Stromal cell of bone marrow (primary cell): ENCODE measurements at places on chromosomes 5 and 9.

DNA sequence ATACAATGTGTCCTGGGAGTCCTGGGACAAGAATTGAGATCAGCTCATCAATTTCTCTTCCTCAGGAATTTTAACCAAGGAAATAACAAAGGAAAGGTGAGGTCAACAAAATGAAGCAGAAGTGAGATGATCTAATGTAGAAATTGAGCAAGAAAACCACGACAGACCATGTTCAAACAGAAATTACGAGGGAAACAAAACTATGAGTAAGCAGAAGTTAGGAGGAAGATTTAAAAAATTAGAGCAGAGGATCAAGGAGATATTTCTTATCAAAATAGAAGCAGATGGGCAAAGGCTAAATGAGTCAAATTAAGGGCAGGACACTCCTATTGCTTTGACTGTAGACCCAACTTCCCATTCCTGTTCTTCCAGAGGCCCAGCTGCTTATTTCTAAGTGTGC is 97.4 kb downstream of the HINT1 start:
- no peak for DNase-seq

DNA sequence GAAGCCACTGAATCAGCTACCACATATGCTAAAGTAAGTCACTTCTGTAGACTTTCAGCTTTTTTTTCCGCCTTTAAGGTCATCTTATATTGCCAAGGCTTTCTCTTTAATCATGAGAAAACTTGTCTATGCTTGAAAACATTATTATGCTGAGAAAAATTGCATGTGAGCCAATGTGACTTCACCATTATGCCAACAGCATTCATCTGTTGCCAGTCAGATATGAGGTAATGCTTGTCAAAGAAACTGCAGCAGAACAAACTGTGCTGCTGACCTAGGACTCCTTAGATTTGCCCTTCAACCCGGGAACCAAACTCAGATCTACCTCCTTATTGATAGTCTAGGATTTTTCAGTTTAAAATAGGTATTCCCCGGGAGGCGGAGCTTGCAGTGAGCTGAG is 34.3 kb downstream of the SLC44A1 start:
- no peak for DNase-seq

GRCh38 chr5:314676-315487 is 6.6 kb upstream of the AHRR start:
- no peak for DNase-seq

DNA sequence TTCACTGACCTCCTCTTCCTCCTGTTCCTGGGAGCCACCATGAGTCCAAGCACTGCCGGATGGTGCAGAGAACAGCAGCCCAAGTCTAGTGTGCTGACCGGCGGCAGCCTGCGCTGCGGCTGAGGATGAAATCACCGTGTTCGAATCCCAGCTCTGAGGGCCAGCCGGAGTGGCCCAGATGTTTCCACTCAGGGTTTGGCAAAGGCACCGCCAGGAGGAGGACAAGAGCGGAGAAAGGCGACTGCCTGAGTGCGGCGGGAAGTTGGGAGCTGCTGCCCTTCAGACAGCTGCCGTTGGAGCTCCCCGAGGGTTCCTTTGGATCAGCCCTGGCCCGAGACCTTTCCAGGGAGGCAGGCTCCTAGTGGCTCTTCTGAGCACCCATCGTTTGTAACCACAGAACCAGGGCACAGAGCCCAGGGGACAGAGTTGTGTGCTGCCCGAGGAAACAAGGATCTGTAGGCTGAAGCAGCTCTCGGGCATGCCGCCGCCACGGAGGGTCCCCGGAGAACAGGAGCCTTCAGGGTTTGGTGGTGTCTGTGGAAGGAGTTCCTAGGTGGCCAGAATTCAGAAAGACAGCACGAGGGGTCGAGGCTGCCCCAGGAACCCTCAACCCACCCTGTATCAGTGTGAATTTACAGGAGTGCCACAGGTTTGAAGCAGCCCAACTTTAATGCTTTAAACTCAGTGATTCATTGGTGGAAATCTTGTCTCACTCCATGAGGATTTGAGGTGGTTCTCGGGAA is 115.6 kb upstream of the COL5A1 start:
- DNase-seq = no peak

DNA sequence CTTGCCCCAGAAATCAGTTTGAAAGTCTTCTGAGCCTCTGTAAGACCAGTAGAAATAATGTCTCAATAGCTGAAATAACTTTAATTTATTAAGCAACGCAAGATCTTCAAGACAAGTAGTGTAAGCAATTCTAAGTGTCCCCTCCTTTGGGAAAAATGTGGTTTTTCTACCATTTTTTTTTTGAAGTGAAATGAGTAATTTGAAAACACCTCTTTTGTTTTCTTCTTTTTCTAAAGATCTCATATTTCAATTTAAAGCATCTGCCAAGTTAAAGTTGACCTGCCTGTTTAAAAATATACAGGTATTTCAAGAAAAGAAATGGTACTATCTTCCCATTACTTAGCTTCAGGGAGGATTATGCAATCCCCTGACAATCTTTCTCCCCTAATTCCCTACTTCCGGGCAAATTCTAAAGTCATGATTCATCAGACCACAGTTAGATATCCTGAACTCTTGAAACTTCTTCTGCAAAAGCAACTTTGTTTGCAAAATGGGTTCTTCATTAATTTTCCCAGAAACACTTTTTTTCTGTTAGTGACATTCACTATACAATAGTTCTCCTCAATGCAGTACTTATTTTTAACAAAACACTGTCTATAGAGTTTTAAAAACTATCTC is 7.8 kb upstream of the ANXA1 start:
- peak; percentile 71 for DNase-seq

GRCh38 chr5:122501089-122501435 is 189.0 kb downstream of the SNCAIP start:
- peak; percentile 90 for DNase-seq

DNA sequence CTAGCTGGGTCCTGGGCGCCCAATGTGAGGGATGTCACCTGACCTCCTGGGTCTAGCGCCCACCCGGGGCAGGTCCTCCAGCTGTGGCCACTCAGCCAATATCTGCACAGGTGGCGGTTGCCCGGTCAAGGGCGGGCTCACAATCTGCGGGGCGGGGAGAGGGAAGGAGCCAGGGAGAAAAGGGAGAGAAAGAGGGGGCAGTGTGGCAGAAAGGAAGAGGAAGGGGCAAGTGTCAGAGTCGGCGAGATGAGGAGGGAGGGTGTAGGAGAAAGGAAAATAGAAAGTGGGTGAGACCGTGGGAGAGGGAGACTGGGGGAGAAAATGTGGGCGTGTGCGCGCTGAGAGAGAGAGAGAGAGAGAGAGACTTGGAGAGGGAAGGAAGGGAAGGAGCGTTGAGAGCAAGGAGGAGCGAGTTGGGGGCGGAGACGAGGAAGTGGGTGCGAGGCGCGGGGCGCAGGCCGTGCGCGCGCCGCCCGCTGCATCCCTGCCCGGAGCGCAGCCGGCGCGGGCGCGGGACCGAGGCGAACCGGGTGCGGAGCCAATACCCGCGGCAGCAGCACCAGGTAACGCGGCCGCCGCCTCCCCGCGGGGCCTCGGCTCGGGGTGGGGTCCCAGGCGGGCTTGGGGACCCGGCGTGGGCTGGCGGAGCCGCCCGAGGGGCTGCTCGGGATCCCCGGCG is at the start of gene HRH2:
TSS of gene HRH2 (plus strand) at position 479 of the 679 bp plus-strand sequence. CDS start 25,163 bp downstream, outside the sequence.
- DNase-seq = no peak

DNA sequence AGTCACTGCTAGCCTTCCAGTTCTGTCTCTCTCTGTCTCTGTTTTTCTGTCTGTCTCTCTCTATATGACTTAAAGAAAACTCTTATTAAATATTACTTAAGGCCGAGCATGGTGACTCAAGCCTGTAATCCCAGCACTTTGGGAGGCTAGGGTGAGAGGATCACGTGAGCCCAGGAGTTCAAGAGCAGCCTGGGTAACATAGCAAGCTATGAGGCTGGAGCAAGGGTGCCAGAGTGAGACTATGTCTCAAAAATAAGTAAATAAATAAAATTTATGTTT is 1.7 kb upstream of the GBGT1 start:
- DNase-seq = no peak

GRCh38 chr9:33677506-33677809 is 117.9 kb upstream of the PRSS3 start:
- DNase-seq = no peak

GRCh38 chr5:10632110-10632761 is 68.4 kb downstream of the ANKRD33B start:
- DNase-seq = no peak

DNA sequence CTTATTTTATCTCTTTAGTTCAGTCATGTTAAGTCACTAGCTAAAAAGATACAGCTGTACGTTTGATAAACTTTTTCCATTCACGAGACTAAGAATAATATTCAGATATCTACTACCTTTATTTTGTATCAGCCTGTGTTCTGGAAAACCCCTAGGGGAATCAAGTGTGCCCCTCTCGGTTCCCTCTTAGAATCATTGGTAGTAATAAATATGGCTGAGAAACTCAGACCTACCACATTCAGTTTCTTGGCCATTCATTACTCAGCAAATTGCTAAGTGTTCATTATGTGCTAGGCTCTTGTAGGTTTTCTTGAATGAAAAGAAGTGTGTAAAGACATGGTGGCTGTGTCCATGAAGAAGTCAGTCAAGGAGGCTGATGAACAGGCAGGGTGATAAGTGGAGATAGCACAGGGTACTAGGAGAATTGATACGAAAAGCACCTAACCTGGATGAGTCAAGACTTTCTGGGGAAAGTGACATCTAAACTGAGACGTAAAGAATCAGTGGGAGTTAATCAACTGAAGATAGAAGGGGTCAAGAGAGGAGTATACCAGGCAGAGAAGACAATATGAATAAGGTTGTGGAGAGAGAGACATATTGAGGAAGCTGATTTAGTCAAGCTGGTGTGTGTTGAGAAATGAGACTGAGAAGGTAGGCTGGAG is 86.2 kb downstream of the CSNK1G3 start:
- no peak for DNase-seq

DNA sequence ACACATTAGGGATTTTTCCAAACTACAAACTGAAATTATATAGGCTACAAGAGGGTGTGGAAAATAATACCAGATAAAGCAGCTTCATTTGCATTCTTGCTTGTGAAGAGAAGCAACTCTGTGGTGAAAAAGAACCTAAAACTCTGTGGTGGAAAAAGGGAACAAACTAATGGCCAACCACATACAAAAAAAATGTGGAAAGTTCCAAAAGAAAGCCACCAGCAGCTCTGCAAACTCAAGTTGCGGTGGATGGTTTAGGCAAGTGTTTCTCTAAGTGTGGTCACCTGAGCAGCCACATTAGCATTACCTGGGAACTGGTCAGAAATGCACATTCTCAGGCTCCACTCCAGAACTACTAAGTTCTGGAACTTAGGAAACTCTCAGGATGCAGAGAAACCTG is 586.4 kb downstream of the ACTL7B start:
- DNase-seq = no peak

DNA sequence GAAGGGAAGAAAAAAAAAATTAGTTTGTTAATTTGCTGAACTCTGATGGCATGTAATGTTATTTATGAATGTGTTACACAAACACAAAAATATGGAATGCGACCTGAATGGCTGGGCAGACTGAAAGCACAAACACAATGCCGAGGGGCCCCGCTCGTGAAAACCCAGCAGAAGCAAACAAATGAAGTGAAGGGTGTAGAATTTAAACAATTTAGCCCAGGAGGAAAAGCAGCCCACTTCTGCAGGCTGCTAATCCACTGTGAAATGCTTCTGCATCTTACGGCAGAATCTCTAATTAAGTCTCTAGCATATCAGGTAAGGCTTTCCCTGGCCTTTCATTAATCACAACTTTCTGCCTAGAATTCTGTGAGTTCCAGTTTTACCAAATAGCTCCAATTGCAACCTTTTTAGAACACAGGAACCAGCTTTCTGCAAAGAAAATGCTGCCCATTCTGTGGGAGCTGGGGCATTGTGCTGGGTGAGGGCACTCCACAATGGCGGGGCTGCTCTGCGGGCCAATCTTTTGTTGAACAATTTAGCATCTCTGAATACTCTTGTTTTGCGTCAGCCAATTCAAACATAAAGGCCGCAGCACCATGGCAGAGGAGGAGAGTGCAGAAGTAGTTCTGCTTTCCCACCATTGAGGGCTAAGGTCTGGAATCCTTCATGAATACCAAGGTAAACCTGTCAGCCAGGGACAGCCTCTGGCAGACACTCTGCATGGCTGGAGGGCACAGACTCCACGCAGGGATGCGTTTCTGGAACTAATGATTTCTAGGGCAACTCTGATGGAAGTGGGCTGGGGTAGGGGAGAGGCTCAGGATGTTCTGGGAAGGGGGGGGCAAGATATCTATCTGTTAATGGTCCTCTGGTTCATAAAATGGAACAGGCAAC is 66.4 kb downstream of the PTCH1 start:
- DNase-seq = no peak

- no peak for DNase-seq
Measured at GRCh38 chr5:91225848-91226686, 157.1 kb downstream of the ARRDC3 start.

DNA sequence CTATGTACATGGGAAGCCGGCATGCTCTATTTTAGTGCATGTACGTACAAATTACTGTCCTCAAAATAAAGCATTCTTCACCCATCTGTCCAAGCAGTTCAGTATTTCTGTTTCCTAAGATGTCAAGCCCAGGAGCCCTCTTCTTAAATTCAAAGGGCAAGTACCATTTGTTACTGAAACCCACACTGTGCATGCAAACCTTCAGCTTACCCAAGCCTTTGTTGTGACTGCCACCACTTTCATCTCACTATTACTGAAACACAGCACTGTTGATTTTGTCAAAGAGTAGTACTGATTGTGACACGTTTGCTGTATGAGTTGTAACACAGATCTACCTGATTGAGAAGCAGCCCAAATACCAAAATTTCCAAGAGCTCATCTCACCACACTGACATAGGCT is 390.4 kb upstream of the IZUMO3 start:
- DNase-seq = no peak

GRCh38 chr5:180367300-180367699 is 14.2 kb upstream of the GFPT2 start:
- no peak for DNase-seq

- no peak for DNase-seq
Measured at GRCh38 chr5:121033334-121033733, 569.2 kb downstream of the PRR16 start.

DNA sequence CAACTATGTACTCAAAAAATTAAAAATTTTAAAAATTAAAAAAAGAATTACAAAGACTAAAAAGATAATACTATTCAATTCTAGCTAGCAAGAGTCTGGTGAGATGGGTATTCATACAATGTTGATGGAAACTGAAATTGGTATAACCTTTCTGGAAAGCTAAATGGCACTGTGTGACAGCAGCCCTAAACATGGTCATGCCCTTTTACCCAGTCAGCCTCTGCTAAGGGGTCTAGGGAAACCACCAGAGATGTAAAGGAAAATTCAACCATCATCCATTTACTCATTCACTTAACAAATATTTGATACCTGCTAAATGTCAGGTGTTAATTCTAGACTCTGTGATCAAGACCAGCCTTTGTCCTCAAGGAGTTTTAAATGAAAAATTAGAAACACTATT is 29.3 kb downstream of the IL31RA start:
- no peak for DNase-seq

DNA sequence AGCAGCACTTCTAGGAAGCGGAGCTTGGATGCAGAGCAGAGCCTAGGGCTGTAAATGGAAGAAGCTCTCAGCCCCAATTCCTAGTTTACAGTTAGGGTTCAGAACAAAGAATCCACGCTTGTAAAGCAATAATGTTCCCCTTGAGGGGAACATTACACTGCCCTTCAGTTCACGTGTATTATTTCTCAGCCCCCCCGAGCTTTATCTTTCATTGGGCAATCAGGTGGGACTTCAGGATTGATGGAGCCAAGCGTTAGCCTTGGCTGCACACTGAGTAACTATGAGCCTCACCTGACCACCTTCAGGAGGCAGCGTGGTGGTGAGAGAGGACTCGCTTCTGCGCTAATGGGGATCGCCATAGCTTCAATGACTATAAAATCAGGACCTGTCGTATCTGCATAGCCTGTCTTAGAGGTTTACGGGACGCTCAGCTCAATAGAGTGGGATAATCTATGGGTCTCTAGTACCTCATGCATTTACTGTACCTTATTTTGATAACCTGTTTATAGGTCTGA is 157.0 kb upstream of the RASEF start:
- DNase-seq = no peak
